Occipital lobe (tissue), 3 donors: ENCODE measurements at places on chromosomes 7 and 10. TPM values are rescaled to one million over a fixed set of nuclear protein-coding genes. Genes with fewer than 3 reads are reported as not detected.

DNA sequence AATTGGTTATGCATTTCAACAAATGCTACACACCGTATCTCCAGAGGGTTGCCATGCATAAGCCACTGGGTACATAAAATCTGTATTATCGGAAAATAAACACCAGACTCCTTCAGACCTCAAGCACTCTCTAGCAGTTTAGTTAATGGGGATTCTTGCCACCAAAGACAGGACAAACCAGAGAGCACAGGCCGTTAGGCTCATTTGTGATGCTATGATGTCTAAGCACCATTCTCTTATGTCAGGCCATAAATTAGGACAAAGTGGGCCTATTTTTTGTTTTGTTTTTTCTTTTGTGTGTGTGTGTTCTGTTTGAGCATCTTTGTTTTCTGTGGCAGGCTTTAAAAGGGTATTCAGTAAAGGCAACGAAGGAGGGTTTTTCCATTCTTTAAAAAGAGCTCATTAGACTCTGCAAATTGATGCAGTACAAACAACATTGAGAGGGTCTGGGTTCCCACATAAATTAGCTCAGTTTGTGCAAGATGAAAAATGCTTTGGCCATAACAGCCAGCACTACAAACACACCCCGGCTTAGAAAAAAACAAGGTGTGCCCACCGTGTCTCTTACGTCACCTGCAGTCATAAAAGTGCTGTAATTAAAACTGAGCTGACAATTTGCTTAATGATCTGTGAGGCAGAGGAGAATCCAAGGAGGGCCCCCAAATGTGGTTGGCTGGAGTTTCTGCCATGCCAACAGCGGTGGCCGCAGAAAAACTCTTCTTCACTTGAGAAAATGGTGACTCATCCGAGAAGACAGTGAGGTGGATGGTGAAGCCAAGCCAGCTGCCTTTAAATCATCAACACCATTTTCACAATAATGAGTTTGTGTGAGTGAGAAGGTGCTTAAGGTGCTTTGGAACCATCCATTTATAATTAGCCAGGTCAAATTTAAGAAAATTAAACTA is 297.9 kb downstream of the GATA3 start:
- no peak for DNase-seq

The LIPK gene
- not detected for total RNA-seq

GRCh38 chr10:65793738-65794425 is 1132.0 kb upstream of the LRRTM3 start:
- DNase-seq, result no peak

The GJC3 gene
- 0.47 TPM for total RNA-seq

GRCh38 chr10:79938728-79939406 is 10.0 kb downstream of the SFTPD start:
- no peak for DNase-seq

DNA sequence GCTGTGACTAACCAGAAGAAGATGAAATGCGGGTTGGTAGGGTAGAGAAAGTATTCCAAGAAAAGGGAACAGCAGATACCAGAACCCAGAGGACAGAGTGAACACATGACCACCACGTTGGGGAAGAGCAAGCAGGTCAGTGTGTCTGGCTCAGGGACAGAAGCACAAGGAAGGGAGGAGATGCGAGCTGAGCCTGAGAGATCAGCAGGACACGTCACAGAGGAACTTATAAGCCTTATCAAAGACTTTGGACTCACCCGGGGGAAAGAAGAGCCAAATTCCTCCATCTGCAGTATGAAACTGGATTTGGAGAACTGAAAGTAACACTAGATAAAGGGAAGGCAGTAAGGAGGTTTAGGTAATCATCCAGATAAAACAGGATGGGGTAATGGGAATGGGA is 232.1 kb upstream of the NPVF start:
- DNase-seq, result no peak

DNA sequence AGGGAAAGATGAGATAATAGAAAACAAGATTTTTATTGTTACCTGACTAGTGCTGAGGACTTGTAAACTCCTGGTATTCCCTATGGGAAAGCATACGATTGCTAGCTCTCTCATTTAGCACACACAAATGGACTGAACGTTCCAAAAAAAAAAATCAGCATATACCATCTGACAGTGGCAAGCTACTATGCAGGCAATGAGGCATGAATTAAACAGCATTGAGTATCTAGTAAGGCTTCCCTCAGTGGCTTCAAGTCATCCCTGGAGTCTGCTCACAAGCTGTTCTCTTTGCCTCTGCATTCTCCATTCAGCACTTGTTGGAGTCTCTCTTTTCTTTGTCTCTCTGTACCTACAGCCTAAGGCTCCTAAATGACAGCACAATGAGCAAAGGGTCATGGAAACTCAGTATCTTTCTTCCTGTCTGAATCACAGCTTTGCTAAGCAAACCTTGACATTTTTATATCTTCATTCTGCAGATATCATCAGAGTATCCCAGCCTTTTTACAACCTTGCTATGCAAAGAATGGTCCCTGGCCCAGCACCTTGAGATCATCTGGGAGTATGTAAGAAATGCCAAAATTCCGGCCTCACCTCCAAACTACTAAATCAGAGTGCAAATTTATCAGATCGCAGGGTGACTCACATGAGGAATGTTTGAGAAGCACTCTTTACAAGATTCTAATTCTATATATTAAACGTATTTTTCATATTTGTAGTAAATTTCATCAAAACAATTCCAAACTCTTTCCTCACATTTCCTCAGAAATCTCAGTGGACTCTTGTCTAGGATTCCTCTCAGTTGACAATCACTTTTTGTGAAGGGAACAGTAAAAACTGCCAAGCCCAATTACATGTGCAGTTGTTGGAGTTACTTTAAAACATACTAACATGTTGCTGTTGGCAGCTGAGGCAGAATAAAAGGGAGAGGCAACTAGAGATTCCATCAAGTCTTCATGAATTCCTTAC is 10.8 kb upstream of the LIPA start:
- no peak for DNase-seq

The LEP gene
- not detected for total RNA-seq

The CYP17A1 gene
- total RNA-seq, result not detected

DNA sequence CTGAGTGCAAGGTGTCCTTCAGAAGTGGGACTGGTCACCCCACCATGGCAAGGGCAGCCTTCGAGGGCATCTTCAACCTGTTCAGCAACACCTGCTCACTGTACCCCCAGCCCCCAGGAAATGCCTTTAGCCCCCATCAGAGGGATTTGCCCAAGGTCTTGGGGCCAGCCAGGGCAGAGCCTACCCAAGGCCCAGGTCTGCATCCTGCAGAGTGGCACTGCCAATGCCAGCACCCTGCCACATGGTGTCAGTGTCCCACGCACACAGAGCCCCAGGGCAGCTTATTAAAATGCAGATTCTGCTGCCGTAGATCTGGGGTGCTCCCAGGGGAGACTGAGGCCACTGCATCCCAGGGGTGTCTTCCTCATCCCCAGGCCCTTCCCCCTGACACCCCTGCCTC is 106.2 kb upstream of the KCTD7 start:
- no peak for DNase-seq

DNA sequence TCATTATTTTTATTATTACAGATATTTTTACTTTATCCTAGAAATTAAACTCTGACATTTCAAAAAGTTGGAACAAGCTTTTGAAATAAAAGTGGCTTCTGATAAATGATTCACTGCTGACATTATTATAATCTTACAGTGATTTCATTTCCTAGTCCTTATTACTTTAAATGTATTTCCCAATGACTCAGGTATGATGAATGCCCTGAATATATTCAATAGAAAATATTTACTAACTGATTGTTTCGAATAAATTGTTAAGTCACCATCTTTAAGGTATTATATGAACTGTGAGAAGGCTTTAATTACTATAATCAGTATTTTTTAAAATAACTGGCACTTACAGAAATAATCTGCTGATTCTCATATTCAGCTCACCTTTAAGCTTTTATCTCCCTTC is 21.6 kb downstream of the DKK1 start:
- DNase-seq, result no peak

The GALNT17 gene
- total RNA-seq, result 13.3 TPM

DNA sequence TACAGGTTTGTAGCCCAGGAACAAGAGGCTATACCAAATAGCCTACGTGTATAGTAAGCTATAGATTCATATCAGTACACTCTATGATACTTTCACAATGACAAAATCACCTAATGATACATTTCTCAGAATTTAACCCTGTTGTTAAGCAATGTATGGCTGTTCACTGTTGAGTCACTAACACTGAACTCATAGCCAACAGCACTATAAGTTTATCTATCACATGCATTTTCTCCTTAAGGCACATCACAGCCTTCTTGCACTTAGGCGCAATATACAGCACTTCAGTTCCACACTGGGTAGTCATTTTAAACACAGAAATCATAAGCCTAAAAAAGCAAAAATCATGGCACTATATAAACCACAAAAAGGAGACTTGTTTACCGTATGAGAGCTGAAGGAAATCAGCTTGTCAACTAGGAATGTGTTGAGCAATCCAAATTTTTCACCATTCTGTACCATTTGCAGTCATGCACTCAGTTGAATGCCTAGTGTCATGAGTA is 45.6 kb downstream of the ZNF438 start:
- DNase-seq, result no peak

GRCh38 chr7:55912748-55913158 is 25.5 kb downstream of the ZNF713 start:
- no peak for DNase-seq

DNA sequence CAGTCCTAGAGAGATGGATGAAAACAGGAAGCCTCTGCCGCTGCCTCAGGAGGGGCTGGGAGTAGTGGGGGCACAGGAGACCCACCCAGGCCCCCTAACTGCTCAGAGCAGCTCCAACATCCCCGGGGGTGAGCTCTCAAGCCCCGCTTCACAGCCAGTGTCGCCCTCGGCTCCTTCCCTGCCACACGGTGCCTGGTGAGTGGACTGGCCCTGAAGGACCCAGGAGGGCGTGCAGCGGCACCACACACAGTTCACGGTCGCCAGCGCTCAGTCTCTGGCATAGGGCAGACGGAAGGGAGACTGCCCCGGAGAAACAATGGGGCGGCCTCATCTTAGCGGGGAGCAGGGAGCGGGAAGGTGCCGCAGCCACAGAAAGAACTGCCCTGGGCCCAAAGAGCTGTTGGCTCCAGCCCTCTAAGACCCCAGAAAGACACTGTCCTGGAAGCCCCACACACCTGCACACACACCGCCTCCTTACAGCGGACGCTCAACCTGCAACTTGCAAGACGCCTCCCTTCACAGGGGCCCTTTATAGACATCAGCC is 1.2 kb downstream of the CLDN15 start:
- DNase-seq, result no peak

DNA sequence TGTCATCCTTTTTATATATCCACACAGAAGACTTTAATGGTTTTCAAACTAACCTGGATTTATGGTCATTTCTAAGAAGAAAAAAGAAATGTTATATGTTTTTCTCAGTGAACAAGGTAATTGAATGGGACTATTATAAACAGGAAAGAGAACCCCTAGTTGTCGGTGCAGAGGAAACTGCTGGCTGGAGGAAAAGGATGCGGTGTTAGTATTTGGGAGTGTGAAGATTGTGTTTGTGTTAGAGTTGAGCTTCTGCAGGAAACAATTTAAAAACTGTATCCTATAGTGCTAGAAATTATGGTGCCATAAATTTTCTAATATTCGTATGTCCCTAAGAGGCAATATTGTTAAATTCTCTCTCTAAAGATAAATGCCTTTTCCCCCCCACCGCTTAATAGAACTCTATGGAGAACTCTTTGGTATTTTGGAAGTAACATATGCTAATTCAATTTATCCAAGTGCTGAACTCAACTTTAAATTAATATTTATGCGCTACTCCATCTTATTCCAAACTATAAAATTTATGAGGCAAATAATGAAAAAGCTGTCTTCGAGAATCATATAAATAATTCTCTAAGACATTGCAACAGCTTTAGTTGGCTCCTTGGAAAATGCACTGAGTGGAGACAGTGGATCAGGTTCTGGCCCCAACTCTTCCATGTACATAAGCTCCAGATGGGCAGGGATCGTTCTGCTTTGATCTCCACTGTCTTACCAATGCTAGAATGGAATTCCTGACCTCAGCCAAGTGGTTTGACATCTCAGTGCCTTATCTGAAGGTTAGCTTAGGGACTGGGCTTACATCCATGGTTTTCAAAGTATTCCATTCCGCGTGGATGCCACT is 5.6 kb downstream of the BZW2 start:
- DNase-seq, result no peak

The FAM180A gene
- total RNA-seq, result not detected

- DNase-seq, result no peak
Measured at GRCh38 chr7:158568974-158569857, 18.4 kb downstream of the PTPRN2 start.

- no peak for DNase-seq
Measured at GRCh38 chr7:88276605-88277153, 30.0 kb downstream of the STEAP4 start.

The AKR1C4 gene
- total RNA-seq, result not detected

- peak; percentile 9 for DNase-seq
Measured at GRCh38 chr7:86932038-86932512, 127.4 kb downstream of the ELAPOR2 start.

DNA sequence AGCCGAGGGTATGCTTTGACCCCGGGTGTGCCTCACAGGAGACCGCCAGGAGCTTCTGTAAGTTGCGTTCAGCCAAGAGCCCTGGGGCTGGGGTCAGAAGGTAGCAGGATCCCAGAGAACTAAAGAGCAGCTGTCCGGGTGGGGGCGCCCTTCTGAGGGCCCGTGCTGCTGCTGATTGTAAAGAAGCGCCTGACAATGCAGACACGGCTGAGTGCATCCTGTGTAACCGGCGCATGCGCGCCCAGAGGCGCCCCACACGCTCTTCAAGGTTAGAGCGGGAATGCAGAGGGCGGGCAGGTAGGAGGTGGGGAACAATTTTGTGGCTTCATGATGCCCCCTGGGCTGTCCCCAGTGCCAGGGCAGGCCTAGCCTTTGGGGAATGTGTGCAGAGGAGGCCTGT is 210.2 kb upstream of the CTBP2 start:
- no peak for DNase-seq

- DNase-seq, result no peak
Measured at GRCh38 chr7:2289111-2289586, 25.1 kb downstream of the SNX8 start.

- DNase-seq, result no peak
Measured at GRCh38 chr10:28190196-28190595, 112.7 kb downstream of the MPP7 start.

The CTAGE8 gene
- not detected for total RNA-seq

DNA sequence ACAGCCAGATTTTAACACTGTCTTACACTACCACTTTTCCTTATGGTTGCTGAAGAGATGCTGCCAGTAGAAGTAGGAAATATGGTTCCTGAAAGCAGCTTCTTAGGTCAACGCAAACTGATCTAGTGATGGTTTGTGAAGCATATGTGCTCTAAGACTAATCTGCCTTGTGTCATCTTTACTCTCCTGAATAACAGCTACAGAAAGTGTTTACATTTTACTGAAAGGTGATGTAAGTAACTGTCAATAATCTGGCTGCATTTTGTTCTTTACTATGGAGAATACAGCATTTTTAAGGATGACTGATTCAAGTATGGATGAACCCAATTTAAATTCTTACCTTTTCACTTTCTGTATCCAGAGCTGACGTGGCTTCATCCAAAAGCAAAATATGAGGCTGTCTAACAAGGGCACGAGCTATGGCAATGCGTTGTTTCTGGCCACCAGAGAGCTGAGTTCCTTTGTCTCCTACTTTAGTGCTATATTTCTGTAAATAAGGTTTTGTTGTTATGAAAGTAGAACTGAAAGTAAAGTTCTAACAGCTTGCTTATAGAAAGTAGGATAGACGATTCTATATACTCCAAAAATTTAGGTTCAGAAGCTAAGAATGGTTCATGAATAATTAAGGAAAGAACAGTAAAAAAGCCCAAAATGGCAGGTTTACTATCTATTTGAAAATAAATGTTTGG is 30.2 kb upstream of the ABCB4 start:
- no peak for DNase-seq
